ENCODE measurements at places on chromosomes 16 and 17. TPM values are rescaled to one million over a fixed set of nuclear protein-coding genes. Genes with fewer than 3 reads are reported as not detected.

- no peak for DNase-seq
These were observed 23.7 kb downstream of the CNGB1 start for GRCh38 chr16:57947261-57947660.

DNA sequence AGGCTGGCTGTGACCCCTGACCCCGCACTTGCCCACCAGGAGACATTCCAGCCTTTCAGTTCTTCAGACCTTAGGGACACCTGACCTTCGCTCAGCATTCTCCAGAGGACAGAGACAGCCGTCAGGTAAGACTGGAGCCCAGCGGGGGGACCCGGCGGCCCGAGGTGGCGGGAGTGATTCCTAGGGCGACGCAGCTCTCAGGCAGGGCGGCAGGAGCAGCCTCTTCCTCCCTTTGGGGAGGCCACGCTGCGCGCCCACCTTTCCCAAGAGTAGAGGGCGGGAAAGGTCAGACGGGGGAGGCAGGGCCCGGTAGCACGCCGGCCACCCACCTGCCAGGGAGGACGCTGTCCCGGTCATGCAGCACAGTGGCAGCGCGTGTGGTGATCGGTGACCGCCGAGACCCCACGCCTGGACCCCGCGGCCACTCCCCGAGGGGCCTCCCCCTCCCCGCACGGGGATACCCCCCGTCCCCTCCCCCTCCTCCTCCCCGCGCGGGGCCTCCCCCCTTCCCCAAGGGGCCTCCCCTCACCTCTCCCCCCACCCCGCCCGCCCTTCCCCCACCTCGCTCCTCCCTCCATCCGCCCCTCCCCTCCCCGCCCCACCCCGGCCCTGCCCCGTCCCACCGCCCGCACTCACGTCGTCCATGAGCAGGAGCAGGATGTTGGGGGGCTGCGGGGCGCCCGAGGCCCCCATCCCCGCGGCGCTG lies 472 bp downstream of the GALNS start:
- DNase-seq: no peak

The LITAFD gene
- polyA plus RNA-seq: not detected

- no peak for DNase-seq
These were observed 37.0 kb downstream of the FBXL20 start for GRCh38 chr17:39364236-39365025.

DNA sequence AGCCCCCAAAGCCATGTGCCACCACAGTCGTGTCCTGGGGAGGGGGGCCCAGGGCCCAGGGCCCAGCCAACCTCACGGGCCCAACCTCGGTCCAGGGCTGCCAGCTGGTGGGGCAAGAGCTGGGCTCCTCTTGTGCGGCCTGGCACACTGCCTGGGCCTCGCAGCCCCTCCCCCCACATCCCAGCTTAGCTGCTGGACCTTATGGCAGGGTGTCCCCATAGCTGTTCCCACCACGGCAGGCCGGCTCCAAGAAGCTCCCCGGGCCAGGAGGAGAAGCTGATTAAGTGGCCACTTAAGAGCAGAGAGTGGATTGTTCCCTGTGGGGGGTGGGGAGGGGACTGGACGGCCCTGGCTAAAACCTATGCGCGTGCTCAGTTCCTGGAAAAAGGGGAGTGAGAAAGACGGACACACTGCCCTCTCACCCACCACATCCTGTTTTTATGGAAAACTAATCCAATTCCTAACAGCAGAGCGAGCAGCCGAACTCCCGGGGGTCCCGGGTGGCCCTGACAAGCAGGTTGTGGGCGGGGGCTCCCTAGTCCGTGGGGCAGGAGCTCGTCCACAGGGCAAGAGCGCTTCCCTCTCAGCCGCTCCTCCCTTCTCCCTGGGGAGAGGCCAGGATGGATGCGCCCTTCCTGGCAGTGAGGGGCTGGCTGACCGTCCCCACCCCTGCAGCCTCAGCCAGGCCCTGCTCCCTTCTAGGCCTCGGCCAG lies 16.8 kb downstream of the PIEZO1 start:
- DNase-seq: peak; percentile 57

DNA sequence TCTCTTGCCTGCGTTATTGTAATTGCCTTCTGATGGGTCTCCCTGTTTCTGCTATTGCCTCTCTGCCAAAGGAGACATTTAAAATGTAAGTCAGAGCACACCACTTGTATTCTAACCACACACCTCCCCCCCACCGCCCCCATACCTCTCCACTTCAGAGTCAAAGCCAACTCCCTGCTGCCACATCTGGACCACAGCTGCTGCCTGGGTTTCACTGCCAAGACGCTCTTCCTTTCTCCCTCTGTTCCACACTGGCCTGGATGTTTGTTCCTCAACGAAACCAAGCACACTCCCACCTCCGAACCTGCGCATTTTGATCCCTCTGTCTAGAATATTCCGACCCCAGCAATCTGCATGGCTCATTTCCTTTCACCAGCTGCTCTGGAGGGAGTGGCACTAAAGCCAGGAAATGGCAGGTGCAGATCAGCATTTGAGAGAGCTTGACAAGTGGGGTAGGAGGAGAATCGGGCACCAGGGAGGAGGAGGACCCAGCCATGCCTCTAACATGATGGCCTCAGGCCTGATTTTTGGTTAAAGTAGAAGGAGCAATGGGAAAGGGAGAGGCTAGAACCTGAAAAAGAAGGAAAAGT lies 92.4 kb upstream of the HS3ST2 start:
- DNase-seq: no peak

The SECTM1 gene
- 2.3 TPM for polyA plus RNA-seq

DNA sequence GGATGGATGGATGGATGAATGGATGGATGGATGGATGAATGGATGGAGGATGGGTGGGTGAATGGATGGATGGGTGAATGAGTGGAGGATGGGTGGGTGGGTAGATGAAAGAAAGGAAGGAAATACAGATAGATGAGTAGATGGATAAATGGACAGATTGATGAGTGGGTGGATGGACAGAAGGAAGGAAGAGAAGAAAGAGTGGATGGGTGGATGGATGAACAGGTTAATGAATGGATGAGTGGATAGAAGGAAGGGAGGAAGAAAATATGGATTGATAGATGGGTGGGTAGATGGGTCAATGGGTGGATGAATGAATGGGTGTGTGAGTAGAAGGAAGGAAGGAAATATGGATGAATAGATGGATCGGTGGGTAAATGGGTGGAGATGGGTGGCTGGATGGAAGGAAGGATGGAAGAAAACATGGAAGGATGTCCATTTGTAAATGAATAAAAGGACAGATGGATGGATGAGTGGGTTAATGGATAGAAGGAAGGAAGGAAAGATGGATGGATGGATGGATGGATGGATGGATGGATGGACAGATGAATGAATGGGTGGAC lies 97.3 kb upstream of the TNRC6C start:
- DNase-seq: no peak

DNA sequence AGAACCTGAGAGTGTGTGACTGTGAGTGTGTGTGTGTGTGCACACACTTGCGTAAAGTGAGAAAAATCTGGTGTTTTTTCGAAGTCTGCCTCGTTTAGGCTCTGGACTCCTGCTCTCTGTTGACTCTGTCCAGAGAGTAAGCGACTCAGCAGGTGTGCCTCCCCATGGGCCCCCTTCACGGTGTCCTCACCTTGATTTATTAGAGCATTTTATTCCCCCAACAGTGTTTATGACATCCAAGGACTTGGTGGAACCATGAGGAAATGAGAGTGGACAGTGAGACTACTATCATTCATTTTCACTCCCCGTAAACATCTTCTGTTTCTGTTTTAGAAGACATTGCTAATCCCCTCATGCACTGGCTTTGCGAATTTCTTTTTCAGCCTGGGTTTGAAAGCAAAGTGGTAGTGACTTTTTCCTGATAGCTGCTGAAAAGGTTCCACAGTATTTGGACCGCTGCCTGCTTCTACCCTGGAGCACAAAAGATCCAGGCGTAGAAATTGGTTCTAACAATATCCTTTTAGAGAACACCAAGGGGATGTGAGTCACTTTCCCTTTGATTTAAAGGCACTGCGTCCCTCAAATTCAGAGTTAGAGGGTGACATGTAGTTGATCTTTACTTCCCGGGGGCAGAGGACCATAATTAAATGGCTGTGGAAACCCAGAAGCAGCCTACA lies 218.2 kb downstream of the WWOX start:
- peak; percentile 34 for DNase-seq

- no peak for DNase-seq
These were observed 29.8 kb downstream of the PELP1 start for GRCh38 chr17:4673986-4674684.

The CES4A gene
- polyA plus RNA-seq: 16.6 TPM

All from heart left ventricle (tissue), 16 donors.